ENCODE measurements at places on chromosomes 3 and 15.

DNA sequence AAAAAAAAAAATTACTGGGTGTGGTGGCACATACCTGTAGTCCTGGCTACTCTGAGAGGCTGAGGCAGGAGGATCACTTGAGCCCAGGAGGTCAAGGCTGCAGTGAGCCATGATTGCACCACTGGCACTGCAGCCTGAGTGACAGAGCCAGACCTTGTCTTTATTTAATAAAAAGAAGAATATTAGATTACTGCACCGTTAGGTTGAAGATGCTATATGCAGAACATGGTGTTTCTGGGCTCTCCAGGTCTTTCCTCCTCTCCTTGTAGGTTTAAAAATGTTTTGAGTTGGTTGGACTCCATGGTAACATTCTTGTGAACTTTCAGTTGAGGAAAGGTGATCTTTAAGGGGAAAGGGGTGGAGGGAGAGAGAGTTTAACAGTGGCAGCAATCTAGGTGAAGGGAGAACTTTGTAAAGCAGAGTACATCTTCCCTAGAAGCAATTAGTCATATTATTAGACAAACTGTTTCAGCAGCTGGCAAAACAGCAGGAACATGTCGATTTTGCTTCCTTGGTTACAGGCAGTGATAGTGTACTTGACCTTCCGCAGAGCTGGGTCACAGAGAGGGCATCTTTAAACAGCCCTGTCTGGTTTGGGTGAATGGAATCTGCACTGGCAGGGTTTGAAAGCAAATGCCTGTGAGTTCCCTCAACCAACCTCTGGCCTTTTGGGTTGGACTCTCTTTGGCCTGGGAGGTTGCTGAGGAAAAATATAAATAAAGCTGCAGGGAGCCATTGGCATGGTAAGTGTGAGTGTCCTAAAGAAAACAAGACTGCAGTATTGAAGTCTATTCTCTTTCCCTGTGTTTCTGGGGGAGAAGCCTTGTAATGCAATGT lies 42.8 kb downstream of the NR2C2 start:
- no peak for DNase-seq

- no peak for DNase-seq
Observed at GRCh38 chr15:90968434-90968833, 13.8 kb downstream of the RCCD1 start.

GRCh38 chr3:196009456-196009855 lies 72.4 kb downstream of the TFRC start:
- DNase-seq = no peak

- DNase-seq = no peak
Observed at GRCh38 chr3:98018301-98018700, 16.8 kb downstream of the GABRR3 start.

DNA sequence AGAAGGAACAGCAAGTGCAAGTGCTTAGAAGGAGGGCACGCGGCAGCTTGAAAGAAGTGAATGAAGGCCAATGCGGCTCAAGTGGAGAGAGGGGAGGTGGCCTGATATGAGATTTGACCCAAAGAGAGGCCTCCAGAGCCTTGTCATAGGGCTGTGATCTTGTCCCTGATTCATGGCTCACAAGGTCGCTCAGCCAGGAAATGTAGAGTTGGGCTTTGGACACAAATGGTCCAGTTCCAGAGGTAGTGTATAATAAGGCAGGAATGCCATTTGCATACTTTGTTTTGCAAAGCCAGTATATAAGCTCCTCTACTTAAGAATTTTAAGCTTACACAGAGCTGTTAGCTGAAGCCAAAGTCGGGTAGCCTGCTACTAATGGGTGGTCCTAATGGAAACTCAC lies 33.7 kb downstream of the HGD start:
- DNase-seq = no peak

DNA sequence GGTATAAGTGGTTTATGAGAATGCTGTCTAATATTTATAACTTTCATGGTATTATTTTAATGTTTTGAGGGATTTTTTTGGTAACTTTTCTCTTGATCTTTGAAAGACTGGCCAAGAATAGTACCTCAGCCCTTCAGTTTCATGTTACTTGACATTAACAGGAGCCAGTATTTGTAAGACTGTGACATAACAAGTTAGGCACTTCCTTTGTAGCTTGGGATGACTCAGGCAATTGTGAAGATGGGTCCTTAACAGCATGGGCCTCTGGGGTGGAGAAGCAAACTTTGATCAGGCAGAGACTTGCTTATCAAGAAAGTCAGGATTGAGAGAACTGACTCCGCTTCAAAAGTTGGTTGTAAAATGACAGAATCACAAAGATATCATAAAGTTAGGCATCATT lies 9.5 kb downstream of the LRRC49 start:
- DNase-seq = no peak

DNA sequence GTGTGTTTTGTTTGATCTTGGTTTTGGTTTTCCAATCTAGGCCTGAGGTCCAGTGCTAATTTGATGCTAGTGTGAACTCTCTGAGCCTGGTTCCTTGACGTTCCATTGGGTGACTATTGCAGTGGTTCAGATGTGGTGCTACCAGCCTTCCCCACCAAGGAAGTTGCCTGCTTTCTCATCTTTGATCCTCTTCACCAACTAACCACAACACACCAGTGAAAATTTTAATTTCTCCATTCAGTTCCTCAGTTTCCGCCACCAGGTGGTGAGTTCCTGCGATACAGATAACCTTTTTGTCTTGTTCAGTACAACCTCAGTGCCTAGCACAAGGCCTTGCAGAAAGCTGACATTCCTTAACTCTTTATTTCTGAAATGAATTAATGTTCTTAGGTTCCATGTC lies 337.4 kb upstream of the TPRG1 start:
- DNase-seq = no peak

DNA sequence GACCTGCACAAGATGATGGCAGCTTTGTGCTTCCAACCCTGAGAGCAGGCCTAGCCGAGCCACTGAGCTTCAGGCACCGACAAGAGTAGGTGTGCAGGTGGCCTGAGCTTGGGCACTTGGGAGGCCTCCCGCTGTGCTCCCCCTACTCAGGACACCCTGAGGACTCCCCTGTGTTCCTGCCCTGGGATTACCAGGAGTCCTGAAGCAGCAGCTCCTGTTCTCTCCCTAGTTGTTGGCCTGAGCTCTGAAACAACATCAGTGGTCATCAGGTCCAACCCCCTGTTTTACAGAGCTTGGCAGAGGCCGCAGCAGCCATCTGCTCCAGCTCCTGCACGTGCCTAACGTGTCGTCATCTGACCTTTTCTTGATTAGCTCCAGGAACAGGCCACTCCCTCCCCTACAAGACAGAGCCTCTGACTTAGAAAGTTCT lies 8.0 kb upstream of the MESP2 start:
- no peak for DNase-seq

Measured in hippocampal formation (tissue), 2 donors.